ENCODE measurements at places on chromosomes 16 and 17.

DNA sequence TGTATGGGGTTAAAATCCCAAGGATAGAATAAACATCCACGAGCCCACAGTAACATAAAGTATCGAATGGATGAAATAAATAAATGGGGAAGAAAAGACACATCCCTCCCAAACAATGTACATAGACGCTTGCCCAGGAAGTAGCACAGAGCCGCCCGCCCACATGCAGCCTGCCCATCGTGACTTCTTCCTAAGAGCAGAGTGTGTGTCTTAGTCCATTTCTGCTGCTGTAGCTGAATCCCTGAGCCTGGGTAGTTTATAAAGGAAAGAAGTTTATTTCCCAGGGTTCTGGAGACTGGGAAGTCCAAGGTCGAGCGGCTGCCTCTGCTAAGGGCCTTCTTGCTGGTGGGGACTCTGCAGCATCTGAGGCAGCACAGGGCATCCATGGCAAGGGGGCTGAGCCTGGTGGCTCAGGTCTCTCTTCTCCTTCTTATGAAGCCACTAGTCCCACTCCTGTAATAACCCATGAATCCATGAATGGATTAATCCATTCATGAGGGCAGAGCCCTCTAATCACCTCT, 39.4 kb upstream of the ZNF469 start:
- DNase-seq: no peak

GRCh38 chr16:48352648-48353390, 32.4 kb downstream of the SIAH1 start:
- DNase-seq: no peak

DNA sequence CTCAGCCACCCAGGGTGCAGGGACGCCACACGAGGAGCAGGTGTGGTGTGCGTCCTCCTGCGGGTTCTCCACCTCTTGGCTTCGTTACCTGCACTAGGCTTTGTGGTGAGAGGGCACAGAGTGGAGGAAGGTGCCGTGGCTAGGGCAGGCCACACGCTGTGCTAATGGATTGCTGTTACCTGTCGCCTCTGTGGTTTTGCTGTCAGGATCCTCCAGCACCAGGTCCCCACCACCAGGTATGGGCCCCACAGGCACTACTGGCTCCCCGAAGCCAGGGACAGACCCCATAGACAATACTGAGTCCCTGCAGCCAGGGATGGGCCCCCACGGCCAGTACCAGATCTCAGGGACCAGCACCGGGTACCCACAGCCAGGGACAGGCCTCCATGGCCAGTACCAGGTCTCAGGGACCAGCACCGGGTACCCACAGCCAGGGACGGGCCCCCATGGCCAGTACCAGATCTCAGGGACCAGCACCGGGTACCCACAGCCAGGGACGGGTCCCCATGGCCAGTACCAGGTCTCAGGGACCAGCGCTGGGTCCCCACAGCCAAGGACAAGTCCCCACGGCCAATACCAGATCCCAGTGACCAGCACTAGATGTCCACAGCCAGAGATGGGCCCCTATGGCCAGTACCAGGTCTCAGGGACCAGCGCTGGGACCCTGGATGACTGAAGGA, 315.6 kb downstream of the SEC14L1 start:
- DNase-seq: no peak

DNA sequence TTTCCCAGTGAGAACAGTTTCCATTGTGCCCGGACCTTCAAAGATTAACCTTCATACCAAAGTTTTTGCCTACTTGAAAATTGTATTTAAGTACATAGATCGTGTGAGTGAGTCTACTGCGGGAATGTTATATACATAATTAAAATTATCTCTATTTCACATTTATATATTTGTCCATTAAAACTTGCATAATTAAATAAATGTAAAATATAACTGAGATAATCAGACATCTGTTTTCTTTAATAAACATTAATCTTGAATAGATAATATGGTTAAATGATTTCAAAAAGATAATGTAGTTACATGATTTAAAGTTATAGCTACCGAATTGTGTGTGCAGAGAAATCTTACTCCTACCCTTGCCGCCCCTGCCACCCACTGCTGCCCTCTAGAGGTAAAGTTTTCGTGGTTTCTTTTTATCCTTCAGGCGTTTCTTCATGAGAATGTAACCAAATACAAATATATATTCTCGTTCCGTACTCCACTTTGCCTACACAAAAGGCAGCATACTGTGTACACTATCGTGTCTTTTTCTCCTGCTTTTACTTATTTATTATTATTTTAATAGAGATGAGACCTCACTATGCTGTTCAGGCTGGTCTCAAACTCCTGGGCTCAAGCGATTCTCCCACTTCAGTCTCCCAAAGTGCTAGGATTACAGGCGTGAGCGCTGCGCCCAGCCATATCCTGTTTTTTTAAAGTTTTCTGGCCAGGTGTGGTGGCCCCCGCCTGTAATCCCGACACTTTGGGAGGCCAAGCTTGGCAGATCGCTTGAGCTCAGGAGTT, 35.6 kb downstream of the RPA1 start:
- peak; percentile 84 for DNase-seq

DNA sequence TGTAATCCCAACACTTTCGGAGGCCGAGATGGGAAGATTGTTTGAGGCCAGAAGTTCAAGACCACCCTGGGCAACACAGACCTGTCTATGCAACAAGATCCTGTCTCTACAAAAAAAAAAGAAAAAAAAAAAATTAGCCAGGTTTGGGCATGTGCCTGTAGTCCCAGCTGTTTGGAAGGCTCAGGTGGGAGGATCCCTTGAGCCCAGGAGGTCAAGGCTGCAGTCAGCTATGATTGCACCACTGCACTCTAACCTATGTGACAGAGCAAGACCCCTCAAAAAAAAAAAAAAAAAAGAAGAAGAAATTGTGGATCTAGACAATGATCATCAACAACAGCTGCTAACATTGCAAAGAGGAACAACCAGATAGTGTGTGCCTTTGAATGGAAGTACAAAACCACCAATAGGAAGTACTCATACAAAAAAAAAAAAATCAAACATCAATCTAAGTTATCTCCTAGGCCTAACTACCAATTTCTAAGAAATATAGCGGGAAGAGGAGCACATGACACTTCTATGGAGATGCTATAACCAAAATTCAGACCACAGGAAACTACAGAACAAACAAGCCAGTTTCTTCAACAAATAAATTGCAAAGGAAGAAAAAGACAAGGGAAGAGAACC, 258.7 kb downstream of the MRTFB start:
- DNase-seq: peak; percentile 69

DNA sequence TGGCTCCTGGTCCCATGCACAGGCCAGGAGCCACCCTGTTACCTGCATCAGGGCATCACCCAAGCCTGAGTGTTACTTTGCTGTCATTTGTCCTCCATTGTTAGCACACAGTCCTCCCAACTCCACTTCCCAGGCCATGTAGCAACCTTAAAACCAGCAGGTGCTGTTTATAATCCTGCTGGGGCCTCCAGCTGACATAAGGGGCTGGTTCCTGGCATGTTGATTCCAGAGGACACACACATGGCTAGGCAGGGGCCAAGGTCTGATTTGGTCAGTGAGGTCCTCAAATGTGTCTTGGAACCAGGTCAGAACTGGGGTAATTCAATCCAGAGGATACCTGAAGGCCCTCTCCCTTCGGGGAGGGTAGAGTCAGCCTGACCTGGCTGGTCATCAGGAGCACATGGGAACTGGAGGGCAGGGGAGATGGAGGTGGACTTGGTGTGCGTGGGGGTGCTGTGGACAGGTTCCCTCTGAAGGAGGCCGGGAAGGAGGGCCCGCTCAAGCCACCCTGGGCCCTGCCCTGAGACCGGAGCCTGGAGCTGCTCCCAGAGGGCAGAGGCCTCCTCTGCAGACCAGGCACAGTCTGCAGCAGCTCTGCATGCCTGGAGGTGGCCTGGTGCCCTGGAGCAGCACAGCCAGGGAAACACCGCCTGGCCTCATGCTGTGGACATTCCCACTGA, 6.6 kb downstream of the ADORA2B start:
- DNase-seq: no peak

DNA sequence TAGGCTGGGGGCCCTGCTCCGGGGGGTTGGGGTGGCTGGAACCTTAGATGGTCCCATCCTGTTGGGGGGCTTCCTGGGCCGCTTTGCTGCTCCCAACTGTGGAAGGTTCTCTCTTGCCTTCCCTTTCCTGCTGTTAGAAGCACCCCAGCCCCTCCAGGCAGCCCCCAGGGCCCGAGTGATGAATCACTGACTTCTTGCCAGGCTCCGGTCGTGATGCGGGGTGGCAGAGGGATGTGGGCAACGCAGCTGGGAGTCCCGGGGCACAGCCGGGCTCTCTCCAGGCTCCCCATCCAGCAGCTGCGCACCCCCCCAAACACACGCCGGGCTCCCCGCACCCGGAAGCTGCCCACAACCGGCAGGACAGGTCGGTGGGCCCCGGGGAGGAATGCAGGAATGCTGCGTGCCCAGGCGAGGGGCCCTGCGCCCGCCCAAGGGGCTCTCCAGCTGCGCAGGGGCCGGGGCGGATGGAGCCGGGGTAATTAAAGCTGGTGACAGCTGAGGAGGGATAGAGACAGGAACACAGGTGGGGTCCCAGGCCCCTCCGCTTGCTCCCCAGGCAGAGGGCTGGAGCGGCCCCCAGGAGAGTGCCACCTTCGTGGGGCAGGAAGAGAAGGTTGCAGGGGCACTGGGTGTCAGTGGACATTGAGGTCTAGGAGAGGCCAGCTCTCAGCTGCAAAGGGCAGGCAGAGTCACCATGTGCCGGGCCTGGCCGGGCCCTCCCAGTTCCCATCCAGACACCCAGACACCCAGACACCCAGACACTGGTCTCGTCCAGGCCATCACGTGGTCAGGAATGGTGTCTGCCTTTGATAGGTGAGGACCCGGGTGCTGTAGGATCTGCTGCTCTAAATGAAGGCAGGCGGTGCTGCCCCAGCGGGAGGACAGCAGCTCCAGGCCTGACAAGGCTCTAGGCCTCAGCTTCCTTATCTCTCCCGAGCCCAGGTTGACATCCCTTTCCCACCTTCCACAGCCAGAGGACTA, 15.0 kb upstream of the SLC38A10 start:
- DNase-seq: no peak

DNA sequence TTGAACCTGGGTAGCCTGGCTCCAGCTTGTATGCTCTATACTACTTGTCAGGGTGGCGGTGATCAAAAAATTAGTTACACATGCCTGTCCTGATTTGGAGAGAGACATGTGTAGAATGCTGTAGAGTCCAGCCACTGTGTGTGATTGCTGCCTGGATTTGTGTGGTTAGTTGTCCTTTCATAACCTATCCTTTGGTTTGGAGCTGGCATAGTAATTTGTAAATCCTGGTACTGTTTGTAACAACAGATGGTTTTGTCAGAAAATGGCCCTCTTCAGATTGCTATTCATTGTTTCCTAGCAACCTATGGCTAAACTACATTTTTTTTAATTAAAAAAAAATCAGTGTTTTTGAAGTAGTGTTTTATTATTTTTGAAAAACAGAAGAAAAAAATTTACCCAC, 30.5 kb downstream of the ETV4 start:
- DNase-seq: no peak

DNA sequence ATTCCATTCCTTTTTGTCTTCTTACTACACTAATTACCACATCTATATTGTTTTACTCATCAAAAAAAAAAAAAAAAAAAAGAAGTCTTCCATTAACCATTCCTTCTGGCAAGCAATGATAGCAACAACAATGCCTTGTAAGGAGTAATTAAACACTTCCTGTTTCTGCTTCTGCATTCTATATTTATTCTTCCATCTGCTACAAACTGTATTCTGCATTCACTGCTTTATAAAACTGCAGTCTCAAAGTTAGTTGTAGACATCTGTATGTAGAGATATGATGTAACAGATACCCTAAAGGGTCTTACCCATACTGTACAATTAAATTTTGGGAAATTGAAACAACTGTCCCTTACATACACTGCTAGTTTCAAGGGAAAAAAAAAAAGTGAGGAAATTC, 28.7 kb upstream of the ABCA6 start:
- DNase-seq: peak; percentile 81

- no peak for DNase-seq
These were observed 37.1 kb downstream of the TRIM25 start for GRCh38 chr17:56876766-56877179.

DNA sequence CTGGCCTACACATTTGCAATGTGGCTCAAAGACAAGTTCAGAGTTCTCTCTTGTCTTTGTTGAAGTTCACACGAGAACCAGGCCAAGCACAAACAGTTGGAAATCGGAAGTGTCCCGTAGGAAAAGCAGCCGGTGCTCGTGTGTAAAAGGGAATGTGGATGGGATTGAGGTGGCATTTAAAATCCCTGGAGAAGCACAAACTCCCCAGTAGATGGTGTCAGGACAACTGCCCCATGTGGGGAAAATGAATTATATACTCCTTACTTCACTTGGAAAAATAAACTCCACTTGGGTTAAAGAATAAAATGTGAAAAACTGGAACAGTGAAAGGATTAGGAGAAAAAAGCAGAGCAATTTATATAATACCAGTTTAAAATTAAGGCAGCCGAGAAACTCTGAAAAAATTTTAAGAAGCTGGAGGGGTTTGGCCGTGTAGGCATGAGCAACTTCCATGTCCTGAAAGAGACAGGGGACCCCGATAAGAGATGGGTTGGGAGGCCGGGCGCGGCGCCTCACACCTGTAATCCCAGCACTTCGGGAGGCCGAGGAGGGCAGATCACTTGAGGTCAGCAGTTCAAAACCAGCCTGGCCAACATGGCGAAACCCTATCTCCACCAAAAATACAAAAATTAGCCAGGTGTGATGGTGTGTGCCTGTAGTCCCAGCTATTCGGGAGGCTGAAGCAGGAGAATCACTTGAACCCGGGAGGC, 28.1 kb downstream of the CBFA2T3 start:
- no peak for DNase-seq

GRCh38 chr16:88508376-88508867, 55.3 kb downstream of the ZFPM1 start:
- DNase-seq: no peak

DNA sequence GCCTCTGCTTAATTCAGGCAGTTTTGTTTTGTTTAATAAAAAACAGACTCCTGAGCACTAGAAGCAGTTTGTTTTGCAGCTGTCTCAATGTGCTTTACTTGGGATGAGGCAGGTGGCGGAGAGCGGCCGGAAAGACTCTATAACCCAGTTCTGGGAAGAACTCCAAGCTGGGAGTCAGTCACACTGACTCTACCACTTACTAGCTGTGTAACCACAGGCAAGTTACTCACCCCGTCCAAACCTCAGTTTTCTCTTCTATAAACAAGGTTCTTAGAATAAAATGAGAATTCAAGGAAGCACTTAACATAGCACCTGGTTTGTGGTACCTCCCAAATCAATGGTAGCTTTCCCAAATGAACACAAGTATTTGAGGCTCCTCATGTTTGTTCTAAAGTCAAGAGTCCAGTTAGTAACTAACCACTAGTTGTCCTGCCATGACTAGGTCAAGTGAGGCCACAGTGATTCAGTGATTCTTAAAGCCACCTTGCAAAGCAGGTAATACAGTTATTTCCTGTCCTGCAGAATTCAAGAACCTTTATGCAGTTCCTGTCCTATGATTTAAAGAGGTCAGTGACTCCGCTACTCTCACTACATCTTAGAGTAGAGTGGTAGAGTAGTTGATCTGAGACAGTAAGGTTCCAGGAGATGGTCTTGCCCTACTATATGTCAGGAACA, 2.7 kb downstream of the TXNDC17 start:
- DNase-seq: no peak

DNA sequence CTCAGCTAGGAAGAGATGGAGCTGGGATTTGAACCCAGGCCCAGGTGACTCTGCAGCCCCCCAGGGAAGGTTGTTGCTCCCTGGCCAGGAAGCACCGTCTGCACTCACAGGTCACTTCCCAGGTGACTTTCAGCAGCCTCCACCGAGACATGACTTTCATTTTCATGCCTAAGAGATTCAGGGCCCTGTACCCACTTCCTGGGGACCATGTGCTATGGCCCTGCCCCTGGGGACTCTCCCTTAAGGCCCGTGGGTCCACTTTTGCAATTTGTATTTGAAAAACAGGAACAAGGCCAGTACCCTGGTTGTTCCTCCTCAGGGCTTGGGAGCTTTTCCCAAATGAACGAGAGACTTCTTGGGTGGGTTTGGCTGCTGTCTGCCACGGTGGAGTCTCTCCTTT, 191.0 kb downstream of the IRF8 start:
- no peak for DNase-seq

Measured in hematopoietic multipotent progenitor cell treated with erythropoietin and hydrocortisone succinate and interleukin-3 and kit ligand, for 4 days (in vitro differentiated cells).